ENCODE measurements at places on chromosomes 1 and 21. TPM values are rescaled to one million over a fixed set of nuclear protein-coding genes. Genes with fewer than 3 reads are reported as not detected.
A peak's percentile ranks its signal among the peaks of the same experiment; 100 is the strongest.

DNA sequence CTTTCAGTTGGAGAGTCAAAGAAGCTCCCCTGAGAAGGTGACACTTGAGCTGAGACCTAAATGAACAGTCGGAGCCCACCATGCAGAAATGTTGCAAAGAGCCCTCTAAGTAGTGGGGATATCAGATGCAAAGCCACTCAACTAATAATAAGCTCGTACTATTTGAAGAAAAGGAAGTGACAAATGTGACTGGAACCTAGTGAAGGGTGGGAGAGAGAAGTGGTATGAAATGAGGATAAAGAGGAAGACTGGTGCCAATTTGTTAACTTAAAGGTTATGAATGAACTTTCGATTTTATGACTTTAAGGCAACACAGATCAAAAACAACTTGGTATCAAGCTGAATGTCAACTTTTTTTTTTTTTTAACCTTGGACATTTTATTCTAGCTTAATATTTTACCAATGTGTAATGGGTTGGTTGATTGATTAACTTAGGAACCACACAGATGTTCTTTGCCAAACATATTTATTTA lies 14.7 kb downstream of the LYPLAL1 start:
- DNase-seq: no peak

- DNase-seq: no peak
Observed at GRCh38 chr1:64440183-64440826, 29.6 kb upstream of the CACHD1 start.

GRCh38 chr1:103333141-103333540 lies 192.4 kb upstream of the RNPC3 start:
- no peak for DNase-seq

DNA sequence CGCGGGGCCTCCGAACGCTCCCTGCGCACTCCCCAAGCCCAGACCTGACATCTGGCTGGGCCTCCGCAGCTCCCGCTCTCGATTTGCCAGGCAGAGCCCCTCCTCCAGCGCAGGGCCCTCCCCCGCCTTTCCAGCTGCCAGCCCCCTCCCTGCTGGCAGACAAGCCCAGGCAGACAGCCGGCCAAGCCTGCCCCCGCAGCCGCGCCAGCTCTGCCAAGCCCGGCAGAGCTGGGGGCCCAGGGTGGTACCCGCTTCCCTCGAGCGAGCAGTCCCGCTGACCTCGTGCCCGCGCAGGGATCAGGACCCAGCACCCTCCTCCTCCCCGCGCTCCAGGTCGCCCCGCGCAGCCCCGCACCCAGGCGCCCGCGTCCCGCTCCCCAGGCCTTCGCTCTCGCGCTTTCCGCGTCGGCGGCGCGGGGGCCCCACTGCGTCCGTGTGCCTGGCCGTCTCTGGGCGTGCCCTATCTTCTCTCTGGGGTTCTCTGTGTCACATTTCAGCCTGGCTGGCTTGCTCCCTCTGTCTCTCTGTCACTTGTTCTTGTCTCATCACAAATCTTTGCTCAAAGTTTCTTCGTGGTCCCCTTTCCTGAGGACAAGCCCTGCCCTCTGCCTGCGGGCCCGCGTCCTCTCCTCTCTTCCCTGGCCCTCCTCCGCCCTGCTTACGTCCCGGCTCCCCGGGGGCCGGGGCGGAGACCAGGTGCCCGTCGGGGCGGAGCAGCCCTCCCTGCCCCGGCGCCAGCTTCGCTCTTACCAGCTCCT lies 580 bp downstream of the INKA2 start:
- peak; percentile 89 for DNase-seq

DNA sequence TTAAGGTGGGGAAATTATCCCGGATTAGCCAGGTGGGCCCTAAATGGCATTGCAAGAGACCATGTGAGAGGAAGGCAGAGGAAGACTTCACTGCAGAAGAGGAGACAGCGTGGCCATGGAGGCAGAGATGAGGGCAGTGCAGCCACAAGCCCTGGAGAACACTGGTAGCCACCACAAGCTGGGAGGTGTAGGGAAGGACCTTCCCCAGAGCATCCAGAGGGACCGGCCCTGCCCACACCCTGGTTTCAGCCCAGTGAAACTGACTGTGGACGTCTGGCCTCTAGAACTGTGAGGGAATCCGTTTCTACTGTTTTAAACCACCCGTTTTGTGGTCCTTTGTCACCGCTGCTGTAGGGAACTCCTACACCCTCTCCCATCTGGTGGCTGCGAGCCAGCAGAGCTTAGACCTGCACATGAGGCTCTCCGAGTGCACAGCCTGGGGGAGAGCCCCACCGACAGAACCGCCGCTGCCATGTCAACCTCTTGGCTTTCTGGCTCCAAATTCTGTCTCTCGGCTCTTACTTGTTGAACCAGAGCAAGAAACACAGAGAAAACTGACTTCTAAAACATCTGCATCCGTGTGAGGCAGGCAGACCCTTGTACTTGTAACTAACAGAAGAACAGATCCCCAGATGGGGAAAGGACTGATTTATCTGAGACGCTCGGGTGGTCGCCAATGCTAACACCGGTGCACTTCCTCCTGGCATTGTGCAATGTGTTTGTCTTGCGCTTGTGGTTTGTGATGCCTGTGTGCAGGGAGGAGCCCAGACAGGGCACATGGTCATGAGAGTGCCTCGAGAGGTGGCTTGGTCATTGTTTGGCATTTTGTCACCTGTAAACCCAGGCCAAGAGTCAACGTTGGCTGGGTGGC lies 90.8 kb upstream of the TMPRSS2 start:
- no peak for DNase-seq

- no peak for DNase-seq
Observed at GRCh38 chr21:22200378-22201092, 1202.3 kb downstream of the NCAM2 start.

GRCh38 chr1:54051933-54052430 lies 1.0 kb downstream of the TMEM59 start:
- DNase-seq: no peak

Gene SPRR3
- total RNA-seq: not detected

Gene TCHH
- not detected for total RNA-seq

Gene IL22RA1
- not detected for total RNA-seq

Gene LCE3D
- not detected for total RNA-seq

Data from activated CD4-positive, alpha-beta T cell treated with anti-CD3 and anti-CD28 coated beads, Interleukin-2, amount 10 ng/mL, durations not matched to agents 24 days and 14 days (primary cell).